Left lobe of liver (tissue), 2 donors: ENCODE measurements at places on chromosomes 6 and 20. TPM values are rescaled to one million over a fixed set of nuclear protein-coding genes. Genes with fewer than 3 reads are reported as not detected.

The WFDC10B gene
- not detected for total RNA-seq

The NFKBIE gene
- 2.8 TPM for total RNA-seq

The LPIN3 gene
- 32.2 TPM for total RNA-seq

The OGFR gene
- total RNA-seq = 49.5 TPM

The FGD2 gene
- total RNA-seq = 10.3 TPM

The MRPL18 gene
- 28.8 TPM for total RNA-seq

The CLDN20 gene
- total RNA-seq = not detected

The SYNJ2 gene
- total RNA-seq = 5.5 TPM

The RHAG gene
- total RNA-seq = 0.38 TPM

The LST1 gene
- total RNA-seq = 10.2 TPM

The NOX3 gene
- total RNA-seq = not detected

The ANKEF1 gene
- total RNA-seq = 5.0 TPM

The HLA-DQB2 gene
- total RNA-seq = 0.28 TPM
